ENCODE measurements at places on chromosomes 12 and 14.

GRCh38 chr12:24600551-24600950 lies 348.4 kb downstream of the BCAT1 start:
- DNase-seq, result no peak

GRCh38 chr12:75781532-75782046 lies 250.0 kb downstream of the PHLDA1 start:
- DNase-seq, result peak; percentile 45

DNA sequence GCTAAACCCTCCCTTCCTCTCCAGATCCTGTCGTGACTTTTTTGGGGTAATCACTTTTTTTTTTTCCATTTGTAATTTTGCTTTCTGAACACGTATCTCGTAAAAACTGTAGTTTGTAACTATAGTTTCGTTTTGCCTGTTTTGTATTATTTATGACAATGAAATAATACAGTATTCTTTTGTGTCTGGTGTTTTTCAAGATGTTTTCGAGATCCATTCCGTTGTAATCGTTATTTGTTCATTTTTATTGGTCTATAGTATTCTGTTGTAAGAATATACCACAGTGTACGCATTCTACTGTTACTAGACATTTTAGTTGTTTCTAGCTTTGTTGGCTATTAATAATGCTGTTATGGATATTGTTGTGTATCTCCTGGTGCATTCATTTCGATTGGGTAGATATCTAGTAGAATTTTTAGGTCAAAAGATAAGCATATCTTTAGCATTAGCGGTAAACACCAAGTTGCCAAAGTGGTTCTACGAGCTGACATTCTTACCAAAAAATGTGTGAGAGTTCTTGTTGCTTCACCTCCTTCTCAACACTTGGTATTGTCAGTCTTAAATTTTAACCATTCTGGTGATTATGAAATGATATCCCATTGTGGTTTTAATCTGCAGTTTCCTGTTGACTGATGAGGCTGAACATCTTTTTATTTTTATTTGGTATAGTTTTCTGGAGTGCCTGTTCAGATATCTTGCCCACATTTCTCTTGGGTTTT lies 92.3 kb upstream of the EVL start:
- DNase-seq, result no peak

GRCh38 chr14:42550310-42550709 lies 943.6 kb downstream of the LRFN5 start:
- no peak for DNase-seq

Measured in fibroblast of skin of abdomen (primary cell).